Endothelial cell (in vitro differentiated cells): ENCODE measurements at places on chromosomes 2 and 18.

- no peak for DNase-seq
Measured at GRCh38 chr2:232276733-232277313, 101.7 kb upstream of the ALPP start.

GRCh38 chr18:74556126-74556525 lies 21.8 kb downstream of the CNDP1 start:
- DNase-seq = no peak

- no peak for DNase-seq
Measured at GRCh38 chr2:88092773-88093172, 25.1 kb downstream of the SMYD1 start.

GRCh38 chr2:109322111-109322510 lies 193.1 kb downstream of the SH3RF3 start:
- no peak for DNase-seq

- no peak for DNase-seq
Measured at GRCh38 chr2:70702711-70703395, 65.1 kb downstream of the ADD2 start.

- DNase-seq = no peak
Measured at GRCh38 chr2:102660070-102660469, 40.7 kb downstream of the SLC9A2 start.

DNA sequence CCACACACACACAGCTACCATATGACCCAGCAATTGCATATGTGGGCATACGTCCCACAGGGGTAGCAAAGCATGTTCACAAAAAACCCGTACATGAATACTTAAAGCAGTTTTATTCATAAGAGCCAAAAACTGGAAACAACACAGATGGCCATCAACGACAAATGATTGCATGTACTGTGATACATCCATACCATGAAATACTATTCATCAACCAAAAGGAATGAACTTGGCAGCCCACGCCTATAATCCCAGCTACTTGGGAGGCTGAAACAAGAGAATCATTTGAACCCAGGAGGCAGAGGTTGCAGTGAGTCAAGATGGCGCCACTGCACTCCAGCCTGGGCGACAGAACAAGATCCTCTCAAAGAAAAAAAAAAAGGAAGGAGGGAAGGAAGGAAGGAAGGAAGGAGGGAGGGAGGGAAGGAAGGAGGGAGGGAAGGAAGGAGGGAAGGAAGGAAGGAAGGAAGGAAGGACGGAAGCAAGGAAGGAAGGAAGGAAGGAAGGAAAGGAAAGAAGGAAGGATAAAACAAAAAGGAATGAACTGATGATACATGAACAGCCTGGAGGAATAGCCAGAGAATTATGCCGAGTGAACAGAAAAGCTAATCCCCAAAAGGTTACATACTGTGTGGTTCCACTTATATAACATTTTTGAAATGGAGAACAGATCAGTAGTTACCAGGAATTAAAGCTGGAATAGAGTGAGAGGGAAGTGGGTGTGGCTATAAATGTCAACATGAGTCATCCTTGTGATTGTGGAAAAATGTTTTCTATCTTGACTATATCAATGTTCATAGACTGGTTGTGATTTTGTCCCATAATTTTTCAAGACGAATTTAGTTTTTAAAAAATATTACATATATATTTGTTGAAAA lies 19.6 kb upstream of the YPEL5 start:
- no peak for DNase-seq

- no peak for DNase-seq
Measured at GRCh38 chr2:38013158-38013752, 62.7 kb downstream of the CYP1B1 start.

DNA sequence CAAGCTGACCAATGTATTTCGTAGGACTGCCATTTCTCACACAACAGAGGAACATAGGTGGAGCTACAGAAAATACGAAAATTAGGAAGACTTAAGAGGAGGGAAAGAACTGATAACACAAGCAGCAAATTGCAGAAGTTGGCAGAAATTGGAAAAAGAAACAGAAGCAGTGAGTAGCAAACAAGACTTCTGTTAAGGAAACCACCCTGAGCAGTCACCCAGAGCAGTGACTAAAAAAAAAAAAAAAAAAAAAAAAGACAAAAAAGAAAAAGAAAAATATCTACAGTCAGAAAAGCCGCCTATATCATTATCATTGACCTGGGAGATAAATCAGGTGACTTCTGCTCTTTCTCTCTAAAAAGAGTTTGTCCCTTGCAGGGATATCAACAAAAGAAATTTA lies 21.4 kb downstream of the STK17B start:
- no peak for DNase-seq

GRCh38 chr2:2749206-2749598 lies 418.1 kb upstream of the MYT1L start:
- DNase-seq = no peak

GRCh38 chr2:208939852-208940251 lies 484.0 kb upstream of the MAP2 start:
- DNase-seq = no peak

GRCh38 chr2:85419009-85419675 lies 628 bp downstream of the SH2D6 start:
- DNase-seq = no peak

GRCh38 chr18:26021061-26021754 lies 69.2 kb downstream of the SS18 start:
- DNase-seq = no peak

GRCh38 chr2:72915907-72916742 lies 1.2 kb upstream of the EMX1 start:
- DNase-seq = peak; percentile 65

- no peak for DNase-seq
Measured at GRCh38 chr18:30676053-30676480, 366.5 kb downstream of the DSC3 start.

DNA sequence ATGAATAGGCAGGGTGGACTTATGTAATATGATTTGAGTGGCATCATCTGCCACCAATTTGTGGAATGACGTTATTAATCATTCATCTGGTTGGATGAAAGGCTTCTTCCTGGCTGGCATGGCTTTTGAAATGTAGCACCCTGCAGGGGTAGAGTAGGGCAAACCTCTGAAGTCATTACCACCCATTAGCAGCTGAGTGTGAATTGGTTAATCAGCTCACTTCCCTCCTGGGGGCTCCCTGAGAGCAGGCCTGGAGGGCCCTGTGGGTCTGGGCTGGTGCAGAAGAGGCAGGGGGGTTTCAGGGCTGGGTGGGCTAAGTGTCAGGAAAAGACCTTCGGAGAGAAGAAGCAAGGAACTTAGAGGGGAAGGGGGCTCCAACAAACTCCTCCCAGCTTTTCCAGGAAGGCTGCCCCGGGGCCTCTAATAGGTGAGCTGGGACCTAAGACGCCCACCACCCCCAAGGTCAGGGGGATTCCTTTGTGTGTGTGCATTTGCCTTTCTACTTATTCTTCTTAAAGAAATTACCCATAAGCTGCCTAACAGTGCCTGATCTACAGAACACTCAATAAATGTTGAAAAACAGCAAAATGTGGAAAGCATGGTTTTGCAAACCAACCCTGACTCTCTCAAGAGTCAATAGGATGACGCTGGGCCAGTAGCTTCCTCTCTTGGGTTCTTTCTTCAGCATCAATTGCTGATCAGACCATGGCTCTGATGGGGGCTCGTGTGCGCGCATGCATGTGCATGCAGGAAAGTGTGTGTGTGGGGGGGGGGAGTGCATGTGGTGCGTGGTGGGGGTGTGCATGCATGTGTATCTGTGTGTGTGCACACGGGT lies 49.7 kb upstream of the ZNF516 start:
- no peak for DNase-seq

- DNase-seq = peak; percentile 38
Measured at GRCh38 chr2:20223407-20224163, 1.3 kb downstream of the SDC1 start.

- DNase-seq = peak; percentile 16
Measured at GRCh38 chr2:72145289-72145657, 2.4 kb downstream of the CYP26B1 start.

DNA sequence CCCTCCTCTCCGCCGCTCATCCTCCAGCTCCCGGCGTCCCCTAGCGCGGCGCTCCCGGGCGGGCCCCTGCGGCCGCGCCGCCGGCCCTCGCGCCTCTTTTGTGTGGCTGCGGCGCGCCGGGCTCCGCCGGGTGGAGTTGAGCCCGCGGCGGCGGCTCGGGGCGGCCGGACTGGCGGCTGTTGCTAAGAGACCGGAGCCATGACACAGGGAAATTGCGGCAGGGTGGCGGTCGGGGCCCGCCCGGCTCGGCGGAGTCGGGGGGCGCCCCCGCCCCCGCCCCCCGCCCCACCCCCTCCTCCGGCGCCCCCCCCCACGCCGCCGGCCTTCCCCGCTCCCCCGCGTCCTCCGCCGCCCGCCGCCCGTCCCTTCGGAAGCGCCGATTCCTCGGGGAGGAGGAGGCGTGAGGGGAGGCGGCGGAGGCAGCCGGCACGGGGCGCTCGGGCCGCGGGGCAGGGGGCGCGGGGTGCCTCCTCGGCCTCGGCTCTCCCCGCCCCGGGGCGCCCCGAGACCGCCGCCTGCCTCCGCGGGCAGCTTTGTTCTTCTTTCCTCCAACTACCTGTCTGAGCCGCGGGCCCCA lies at the start of gene TMEM200C:
Gene TMEM200C, minus strand, starts transcription at position 224 of the 577 bp plus-strand sequence. CDS start 3,459 bp downstream, outside the sequence.
- peak; percentile 57 for DNase-seq

DNA sequence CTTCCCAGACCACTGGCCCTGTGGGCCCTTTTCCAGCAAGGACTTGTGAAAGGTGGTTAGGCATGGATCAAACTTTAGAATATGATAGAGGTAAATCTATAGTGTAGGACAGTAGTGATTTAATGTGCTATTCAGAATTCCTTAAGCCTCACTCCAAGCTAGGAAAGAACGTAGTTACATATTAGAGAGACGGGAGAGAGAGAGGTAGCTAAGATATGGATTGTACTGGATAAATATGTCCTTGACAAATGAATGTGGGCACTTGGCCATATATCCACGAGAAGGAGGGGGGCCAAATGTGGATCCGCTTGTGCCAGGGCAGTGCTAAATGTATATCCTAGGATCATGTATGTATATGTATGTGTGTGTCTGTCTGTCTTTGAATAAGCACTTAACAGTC lies 6.5 kb downstream of the KCNJ3 start:
- DNase-seq = no peak

DNA sequence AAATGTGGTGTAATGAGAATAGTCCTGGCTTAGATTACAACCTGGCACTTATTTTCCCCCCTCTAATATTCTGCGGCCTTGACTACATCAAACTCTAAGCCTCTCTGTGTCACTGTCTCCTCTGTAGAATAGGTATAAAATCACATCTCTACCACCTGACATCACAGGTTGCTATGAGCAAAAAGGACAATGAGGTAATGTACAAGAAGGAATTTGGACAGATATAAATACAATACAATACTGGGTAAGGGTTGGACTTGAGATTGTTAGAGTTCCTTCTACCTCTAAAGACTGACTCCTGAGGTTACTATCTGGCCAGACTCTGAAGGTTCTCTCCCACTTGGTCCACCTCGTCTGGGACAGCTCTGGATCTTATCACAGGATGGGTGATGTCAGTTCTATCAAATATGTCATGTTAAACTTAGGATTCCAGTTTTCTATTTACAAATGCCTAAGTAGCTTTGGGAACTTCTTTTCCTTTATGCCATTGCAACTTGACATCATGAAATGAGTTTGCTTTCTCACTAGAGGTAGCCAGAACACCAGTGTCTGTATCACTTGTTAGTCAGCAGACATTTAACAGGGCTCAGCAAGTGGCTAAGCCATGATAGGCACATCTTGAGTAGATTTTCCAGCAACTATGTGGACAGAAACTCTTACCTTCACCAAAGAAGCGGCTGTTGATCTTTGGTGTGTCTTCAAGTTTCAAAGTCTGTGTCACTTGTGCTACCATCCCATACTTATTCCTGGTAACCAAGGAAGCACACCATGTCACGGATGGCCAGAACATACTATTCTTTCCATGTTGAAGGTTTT lies 9.5 kb downstream of the APOB start:
- no peak for DNase-seq

DNA sequence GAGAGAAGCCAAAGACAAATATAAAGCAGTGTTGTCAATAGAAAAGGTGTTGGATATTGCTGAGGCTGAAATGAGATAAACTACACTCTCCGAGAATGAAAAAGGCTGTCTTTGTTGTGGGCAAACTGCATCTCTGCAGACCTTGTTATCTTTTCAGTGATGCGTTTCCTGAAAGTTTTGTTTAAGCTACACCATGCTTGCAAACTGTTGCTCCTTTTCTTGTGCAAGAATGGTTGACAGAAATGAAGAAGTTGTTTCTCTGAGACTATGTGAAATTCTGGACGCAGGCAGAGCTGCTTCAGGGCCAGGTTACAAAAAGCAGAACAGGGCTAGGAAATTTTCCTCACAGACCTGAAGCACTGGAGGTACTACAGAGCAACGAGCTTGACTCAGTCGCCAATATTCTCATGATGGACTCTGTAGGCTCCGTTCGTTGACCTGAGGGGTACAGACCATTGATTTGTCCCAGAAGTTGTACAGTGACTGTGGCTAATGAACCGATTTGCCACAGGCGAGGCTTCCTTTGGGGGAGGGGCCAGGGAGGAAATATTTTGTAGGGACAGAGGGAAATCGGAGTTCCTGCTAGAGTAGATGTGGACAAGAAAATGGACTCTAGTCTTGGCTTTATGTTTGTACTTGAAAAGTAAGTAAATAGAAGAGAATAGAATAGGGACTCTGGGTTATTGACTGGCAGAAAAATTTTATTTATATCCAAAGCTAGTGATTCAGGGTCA lies 3.5 kb upstream of the ATL2 start:
- peak; percentile 7 for DNase-seq

DNA sequence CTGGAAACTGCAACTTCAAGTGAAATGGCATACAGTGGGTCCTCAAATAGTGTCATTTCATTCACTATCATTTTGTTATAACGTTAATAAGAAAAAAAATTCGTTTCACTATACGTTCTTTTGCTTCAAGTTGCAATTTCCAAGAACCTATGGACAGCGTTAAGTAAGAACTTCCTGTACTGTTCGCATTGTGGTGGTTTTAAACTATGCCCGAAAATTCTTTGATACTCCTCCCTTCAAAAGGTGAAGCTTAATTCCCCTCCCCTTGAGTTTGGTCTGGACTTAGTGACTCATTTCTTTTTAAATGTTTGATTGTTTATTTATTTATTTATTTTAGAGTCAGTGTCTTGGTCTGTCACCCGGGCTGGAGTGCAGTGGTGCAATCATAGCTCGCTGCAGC lies 20.7 kb downstream of the GNLY start:
- DNase-seq = no peak

DNA sequence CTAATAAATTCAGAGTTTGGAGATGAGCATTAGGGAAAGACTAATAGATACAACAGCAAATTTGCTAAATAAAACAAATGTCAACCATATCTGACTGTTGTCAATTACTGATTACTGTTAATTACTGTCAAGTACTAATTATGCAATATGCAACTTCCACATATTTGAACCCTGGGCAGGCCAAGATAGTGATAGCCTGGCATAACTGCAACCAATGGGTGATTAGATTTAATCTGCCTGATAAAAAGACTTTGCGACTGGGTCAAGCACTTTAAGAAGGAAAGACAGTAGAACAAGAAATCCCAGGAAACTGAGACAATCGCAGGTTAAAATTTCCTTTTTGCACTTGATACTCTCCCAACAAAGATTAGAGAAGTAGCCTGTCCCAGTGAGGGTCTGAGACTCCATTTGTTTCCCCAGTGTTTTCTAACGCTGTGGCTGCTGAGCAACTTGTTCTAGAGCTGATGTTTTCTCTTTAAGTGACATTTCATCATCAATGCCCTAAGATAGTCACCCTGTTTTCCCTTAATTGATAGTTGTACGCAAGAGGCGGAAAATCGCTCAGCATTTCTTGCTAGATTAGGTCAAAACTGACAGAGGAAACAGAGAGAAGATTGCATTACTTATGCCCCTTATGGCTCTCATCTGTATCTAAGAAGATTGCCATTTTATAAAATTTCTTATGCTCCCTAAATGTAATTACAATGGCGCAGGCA lies 17.8 kb downstream of the ARHGAP15 start:
- no peak for DNase-seq
